Heart left ventricle (tissue), 16 donors: ENCODE measurements at places on chromosomes 7 and 10.

DNA sequence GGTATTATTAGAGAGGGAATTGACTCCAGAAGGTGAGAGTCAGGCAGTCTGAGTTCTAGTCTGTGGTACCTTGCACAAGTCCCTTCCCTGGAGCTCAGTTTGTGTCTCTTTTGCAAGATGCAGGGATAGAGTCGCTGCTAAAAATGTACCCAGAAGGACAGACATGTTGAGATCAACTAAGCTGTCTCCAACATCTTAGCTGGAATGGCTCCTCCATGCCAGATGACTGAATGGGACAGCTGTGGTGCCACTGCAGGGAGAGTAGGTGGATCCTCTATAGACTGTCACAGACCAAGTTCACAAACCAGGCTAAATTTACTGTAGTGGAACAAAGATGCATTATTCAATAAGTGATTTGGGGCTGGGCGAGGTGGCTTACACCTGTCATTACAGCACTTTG, 120.1 kb downstream of the NEURL1 start:
- no peak for DNase-seq

DNA sequence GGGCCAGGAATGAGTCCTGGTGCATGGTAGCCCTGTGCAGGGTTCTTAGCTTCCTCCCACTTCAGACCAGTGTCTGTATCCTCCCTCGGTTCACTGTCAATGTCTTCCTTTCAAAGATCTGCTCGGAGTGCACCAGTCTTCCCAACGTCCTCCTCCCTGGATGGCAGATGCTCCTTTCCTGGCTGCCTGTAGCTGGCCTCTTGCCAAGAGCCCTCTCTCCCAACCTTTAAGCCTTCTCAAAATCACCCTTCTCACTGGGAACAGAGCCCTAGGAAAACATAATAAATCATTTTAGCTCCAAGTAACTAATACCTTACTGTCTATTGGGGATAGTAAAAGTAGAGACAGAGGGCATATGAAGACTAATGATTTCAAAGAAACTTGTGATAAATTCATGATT, 490.6 kb downstream of the CCSER2 start:
- no peak for DNase-seq

GRCh38 chr10:48235501-48235900, 39.0 kb downstream of the FRMPD2 start:
- DNase-seq: no peak

DNA sequence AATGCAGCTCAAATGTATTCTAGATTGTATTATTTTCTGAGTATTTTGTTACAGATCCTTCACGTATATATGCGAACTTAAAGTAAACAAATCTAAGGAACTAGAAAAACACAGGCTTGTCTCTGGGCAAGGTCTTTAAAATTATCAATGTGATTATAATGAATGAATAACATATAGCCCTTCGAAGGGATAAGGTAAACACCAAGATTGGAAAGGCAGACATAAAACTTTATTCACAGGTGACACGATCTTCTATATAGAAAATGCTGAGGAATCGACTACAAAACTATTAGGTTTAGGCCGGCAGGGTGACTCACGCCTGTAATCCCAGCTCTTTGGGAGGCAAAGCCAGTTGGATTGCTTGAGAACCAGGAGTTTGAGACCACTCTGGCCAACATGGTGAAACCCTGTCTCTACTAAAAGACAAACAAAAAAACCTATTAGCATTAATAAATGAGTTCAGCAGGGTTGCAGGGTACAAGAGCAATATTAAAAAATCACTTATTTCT, 80.4 kb downstream of the CNNM2 start:
- DNase-seq: no peak

DNA sequence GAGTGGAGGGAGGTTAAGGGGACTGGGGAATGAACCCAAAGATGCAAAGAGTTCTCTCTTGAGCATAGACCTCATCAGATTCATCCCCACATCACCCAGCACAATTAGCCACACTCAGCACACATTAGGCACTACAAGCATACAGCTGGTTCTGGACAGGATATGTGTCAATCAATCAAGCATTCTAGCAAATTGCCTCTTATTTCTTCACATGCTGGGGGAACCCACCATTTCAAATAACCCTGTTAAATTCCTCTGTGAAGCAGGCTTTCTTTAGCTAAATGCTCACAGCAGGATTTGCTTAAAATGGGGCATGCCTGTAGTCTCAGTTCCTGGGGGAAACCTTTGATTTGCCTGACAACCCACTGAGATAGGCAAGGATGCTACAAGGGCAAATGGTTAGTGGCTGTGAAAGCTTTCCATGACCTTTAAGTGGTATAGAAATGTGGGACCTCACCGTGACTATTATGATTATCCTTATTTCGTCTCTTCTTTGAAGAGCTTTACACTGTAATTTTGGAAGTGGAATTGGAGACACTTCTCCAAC, 193.4 kb upstream of the ZMIZ1 start:
- no peak for DNase-seq

DNA sequence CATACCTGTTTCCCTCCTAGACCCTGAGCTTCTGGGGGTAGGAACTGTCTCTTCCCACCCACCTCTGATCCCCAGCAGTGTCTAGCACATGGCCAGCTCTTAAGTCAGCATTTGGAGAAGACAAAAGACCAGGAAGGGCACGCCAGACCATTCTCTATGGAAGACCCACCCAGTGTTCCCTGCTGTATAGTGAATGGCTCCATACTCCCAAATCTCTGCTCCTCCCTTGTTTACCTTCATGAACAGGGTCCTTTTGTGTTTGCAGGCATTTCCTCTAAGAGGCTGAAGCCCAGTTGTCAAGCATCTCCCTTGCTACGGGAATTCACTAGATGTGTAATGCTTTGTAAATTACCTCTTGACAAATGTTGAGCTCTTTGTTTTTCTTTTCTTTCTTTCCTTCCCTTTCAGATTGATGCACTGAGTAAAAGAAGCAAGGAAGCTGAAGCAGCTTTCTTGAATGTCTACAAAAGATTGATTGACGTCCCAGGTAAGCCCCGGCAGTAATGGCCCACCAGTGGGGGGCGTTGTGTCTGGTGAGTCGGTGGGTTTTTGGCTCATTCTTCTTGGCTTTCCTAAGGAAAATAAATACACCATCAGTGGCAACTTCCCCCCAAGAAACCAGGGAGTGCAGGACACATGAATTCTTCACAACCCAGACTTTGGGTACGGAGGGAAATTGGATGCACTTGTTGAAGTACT, 216.6 kb upstream of the SH2B2 start:
- no peak for DNase-seq

DNA sequence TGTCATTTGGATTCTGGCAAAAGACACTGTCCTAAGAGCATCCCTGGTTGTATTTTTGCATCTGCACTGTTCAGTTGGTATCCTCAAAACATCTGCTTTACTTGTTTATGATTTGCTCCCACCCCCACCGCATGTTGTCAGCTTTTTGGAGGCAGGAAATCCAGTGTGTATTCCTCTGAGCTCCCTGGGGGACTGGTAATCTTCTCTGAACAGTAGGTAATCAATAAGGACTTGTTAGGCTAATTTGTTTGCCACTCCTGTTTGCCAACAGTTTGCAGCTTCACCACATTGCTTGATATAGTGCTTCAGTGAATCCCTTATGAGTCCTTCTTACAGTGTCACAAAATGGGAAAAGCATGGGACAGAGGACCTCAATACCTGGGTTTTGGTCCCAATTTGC, 49.1 kb downstream of the FEZF1 start:
- no peak for DNase-seq

DNA sequence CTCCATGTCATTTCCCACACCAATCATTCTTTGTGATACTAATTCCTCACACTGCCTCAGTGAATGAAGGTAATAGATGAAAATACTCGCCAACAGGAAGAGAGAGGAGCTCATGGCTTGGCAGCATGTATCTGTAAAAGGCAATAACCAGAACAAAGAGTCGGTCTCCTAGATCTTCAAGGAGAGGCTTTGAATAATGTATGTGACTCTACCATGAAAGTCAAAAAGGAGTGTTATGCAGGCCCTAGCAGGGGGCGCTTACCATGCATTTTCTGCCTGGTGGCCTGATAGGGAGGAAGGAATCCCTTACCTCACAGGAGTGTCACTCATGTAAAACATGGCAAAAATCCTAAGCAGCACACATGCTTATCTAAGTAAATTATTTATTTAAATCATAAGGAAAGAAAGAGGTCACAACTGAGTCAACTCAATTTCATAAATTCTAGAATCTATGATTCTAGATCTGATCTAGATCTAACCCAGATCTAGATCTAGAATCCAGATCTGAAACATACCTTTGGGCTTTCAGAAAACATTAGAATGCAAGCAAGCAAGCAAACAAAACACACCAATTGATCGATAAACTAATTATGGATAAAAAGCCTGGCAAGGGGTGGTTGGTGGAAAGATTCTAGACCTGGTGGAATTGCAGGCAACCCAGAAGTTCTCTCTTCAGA, 226.3 kb upstream of the KLF6 start:
- DNase-seq: no peak

GRCh38 chr10:49371967-49372366, 23.9 kb downstream of the DRGX start:
- no peak for DNase-seq

DNA sequence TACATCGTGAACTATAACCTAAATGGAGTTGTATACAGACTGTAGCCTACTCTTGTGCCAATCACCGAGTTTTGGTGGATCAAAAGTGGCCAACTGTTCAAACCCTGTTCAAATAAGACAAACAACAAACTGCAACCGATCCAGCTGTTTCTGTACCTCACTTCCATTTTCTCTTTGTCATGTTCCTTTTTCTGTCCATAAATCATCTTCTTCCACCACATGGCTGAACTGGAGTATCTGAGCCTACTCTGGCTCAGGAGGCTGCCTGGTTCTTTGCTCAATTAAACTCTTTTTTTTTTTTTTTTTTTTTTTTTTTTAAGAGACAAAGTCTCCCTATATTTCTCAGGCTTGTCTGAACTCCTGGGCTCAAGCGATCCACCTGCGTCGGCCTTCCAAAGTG, 59.0 kb upstream of the NPVF start:
- DNase-seq: no peak

- no peak for DNase-seq
Observed at GRCh38 chr7:55467047-55467593, 102.0 kb downstream of the LANCL2 start.

GRCh38 chr10:2834214-2834613, 233.1 kb upstream of the PFKP start:
- no peak for DNase-seq

- DNase-seq: no peak
Observed at GRCh38 chr7:26616235-26616634, 248.2 kb downstream of the SKAP2 start.

DNA sequence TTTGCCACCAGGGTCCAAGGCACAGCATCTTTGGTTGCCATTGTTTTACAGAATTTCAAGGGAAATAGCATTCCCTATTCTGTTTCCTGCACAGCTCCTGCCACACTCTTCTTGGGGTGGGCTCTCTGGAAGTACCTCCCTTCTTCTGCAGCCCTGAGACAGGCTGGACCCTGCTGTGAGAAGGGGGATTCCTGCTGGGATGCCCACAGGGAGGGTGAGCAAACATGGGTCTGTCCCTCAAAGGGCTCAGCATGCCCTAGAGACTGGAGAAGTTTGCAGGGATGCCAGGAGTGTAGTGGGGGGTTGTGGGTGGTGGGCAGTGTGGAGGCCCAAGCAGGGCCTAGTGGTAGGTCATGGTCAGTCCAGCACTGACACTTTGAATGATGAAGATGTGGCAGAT, 222.2 kb upstream of the GPR26 start:
- no peak for DNase-seq

GRCh38 chr10:89119651-89120050, 87.5 kb downstream of the CH25H start:
- no peak for DNase-seq

- no peak for DNase-seq
Observed at GRCh38 chr7:100034871-100035510, 14.6 kb upstream of the ZSCAN21 start.

DNA sequence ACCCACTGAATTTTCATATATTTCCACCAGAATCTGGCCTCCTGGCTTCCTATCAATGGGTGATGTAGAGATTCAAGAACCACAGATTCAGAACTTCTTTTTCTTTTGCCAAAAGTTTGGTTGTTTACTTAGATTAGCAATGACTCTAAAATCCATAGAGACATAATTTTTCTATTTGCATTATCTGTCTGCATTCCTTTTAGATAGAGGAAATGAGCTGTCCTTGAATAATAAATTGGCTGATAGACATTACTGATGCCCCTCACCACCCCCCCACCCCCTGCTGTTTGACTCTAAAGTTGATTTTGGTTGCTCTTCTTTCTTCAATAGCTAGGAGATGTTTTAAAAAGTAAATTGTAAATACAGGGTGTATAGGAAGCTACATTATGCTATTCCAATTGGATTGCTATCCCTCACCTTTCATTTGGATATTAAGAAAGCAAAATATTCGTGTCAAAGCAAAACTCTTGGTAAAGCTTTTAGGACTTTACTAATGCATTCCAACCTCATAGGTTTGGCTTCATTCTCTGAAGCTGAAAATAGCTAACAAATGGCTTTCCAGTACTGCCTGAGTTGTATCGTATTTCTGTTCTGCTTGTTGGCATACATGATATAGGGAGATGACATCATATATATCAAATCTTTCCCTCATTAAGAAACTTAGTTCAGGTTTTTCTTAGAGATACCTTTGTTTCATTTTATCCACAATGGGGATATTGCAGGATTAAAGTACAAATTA, 606.0 kb downstream of the ARL4A start:
- DNase-seq: no peak

DNA sequence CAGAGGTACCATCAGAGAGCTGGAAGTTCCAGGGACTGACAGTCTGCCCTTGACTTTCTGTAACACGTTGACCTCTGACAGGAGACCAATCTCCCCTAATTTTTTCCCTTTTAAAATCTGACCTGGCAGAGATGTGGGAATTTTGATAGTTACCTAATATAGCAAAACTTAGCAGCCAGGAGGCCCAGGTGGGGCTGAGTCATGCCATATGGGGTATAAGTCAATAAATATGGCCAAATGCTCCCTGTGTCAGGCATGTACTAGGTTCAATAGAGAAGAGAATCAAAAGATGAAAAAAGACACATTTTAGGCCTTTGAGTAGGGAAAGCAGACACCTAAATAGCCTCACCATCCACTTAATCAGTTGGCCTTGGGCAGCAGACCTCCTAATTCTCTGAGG, 6.1 kb upstream of the GRK5 start:
- no peak for DNase-seq

- DNase-seq: no peak
Observed at GRCh38 chr10:97003151-97003803, 171.2 kb downstream of the LCOR start.

DNA sequence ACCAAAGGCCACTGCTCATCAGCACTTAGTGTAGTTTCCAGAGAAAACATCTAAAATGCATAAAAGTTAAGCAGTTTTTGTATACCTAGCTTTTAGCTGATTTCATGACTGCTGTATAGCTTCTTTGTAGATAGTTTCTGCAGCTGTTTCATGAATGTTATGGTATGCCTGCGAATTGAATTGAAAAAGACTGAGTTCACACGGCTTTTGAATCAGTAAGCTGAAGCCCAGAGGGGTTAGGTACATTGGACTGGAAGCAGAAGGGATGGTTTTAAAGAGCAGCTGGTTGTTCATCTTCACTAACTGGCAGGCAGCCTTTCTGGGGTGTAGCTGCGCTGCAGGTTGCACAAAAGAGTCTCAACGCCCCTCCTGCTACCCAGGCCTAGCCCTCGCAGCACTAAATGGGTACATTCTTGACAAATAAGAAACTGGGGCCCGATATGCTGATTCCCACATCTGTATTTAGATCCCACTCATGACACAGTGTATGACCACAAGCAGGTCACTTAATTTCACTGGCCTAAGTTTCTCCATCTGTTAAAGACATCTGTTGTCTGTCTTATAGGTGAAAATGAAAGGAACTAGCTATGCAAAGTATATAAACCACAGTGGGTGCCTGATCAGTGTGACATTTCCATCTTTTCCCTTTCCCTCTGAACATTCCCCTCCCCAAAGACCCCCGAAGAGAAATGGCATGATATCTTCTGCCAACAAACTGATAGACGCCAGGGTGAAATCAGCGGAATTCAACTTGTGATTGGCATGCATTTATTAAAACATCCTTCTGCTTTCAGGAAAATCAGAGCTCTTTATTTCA, 85.9 kb upstream of the AGBL3 start:
- DNase-seq: no peak
